ENCODE measurements at places on chromosomes 3 and 15.

- no peaks in the 10 kb centered on the region for H3K27me3 ChIP-seq
- no peak overlapping the region for H3K27ac ChIP-seq
- H3K4me3 ChIP-seq = no peak overlapping the region
Observed at GRCh38 chr3:105862217-105862616, 6.6 kb downstream of the CBLB start.

DNA sequence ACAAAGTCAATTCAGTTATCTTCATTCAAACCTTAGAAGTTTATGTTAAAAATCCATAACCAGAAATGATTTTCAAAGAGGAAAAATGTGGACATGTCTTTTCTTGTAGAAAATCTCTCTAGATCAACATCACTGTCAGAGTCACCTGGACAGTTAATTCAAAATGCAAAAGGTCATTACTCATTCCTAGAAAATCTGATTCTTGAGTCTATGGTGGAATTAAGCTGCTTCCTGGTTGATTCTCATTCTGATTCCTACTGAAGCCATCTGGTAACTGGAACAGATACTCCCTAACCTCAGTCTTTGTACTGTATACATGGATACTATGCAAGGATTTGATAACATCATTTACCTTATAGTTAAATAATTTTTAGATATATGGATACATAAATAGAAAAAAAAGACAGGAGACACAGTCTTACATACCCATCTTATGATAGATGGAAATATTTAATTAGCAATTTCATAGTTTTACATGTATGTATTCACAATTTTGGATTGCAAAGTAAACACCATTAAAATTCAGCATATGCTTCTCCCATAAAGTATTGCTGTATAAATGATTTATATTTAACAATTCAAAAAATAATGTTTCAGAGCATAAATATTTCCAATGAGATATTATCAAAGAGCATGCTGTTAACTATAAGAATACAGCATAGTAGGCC lies 693.2 kb upstream of the CCDC54 start:
- no peak for DNase-seq
- H3K4me1 ChIP-seq = no peaks in the 10 kb centered on the region
- no peaks in the 10 kb centered on the region for H3K27me3 ChIP-seq
- H3K27ac ChIP-seq = no peak overlapping the region
- H3K4me3 ChIP-seq = no peak overlapping the region

DNA sequence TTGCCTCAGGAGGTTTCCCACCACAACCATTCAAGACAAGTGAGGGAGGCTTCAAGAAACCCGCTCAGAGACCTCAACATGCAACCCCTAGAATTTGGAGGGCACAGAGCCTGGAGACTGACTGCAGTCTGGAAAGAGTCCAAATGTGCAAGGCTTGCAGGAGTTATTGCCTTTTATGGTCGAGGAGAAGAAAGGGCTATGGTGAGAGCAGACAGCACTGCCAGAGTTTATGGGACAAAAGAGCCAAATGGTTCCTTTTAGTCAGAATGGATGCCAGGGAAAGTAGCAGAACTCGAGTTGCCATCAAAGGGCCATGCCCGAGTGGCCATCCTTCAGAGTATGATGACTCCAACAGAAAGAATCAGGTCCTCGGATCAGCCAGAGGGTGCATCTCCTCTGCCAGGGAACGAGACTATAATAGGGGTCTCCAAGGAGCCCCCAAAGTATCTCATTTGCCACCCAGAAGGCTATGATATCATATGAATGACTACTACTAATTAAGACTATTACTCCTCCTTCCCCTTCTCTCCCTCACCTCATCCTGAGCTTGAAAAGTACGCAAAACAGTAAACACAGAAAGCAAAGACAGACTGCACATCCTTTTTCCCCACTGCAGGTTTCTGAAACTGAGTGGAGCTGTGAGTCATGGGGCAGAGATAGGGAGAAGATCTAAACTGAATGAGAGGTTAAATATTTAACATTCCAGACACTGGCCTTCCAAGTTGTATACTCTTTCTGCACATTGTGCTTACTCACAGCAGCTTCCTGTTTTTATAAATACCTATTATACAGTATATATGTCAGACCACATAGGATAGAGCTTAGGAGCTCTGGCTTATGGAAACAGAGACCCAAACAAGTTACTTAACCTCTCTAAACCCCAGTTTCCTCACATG lies 33.9 kb upstream of the TMCO5A start:
- no peak overlapping the region for H3K27ac ChIP-seq
- H3K36me3 ChIP-seq = no peaks in the 10 kb centered on the region
- DNase-seq = no peak
- no peak overlapping the region for H3K4me3 ChIP-seq

DNA sequence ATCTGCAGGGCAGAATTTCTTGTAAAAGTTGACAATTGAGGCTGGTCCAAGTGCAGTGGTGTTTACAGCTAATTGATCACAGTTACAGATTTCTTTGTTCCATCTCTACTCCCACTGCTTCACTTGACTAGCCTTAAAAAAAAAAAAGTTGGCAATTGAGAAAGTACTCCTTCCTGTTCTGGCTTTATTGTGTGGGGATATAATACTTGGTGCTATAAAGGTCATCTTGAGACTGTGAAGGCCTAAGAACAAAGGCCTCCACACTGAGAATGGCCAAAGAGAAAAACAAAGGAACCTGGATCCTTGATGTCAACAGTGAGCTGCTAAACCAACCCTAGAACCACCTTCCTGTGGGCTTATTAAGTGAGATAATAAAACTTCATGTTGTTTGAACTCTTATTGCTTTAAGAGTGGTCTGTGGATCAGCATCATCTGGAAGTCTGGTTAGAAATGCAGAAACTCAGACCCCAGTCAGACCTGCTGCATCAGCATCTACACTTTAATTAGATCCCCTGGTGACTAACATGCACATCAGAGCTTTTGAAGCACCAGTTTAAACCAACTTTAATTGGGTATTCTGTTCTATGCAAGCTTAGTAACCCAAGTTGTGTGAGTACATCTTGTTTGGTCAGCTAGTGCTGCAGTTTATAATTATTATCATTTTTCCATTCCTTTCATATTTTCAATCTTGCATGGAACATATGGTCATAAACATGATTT lies 55.2 kb downstream of the TMOD3 start:
- H3K4me1 ChIP-seq = peaks cover 42% of the 10 kb centered on the region
- no peak for DNase-seq
- H3K4me3 ChIP-seq = no peak overlapping the region
- H3K36me3 ChIP-seq = peaks cover 5% of the 10 kb centered on the region
- no peaks in the 10 kb centered on the region for H3K27me3 ChIP-seq

DNA sequence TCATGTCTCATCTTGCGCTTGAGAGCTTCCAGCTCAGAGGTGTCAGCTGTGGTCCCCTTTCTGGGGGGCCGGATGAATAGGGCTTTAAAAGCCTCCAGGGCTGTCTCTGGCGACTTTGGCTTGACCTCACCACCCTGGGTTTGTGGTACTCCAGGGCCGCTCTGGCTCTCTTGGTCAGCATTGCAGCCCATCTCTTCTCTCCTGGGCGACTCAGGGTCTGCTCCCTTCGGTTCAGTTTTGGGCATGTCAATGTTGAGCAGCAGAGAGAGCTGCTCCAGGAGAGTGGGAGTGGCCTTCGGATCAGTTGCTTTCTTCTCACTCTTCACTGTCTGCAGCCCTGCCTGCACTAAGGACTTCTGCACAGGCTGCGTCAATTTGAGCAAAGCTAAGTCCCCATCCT lies 127.9 kb downstream of the FMN1 start:
- no peak overlapping the region for H3K27ac ChIP-seq
- no peak for DNase-seq
- H3K4me1 ChIP-seq = peaks cover 9% of the 10 kb centered on the region
- H3K4me3 ChIP-seq = no peak overlapping the region

DNA sequence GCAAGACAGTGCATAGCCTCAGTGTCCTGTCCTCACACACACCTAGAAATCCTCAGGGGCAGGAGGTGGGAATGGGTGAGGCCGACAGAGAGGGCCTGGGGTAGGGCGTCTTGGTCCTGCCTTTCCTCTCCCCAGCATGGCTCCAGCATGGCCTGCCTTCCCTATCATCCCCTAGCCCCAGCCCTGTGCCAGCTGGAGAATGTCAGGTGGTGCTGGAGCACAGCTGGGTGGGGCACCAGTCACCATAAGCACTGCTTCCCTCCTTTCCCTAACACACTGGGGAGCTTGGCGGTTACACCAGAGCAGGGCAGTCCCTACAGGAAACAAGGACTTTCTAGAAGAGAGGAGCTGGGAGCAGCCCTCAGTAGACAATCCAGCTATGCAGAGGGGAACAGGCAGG lies 236.8 kb downstream of the KLF13 start:
- no peak overlapping the region for H3K4me3 ChIP-seq
- no peaks in the 10 kb centered on the region for H3K36me3 ChIP-seq
- DNase-seq = no peak
- H3K27me3 ChIP-seq = no peaks in the 10 kb centered on the region
- no peaks in the 10 kb centered on the region for H3K4me1 ChIP-seq

GRCh38 chr3:39262846-39263245 lies 17.0 kb downstream of the CX3CR1 start:
- H3K27ac ChIP-seq = no peak overlapping the region
- H3K4me3 ChIP-seq = no peak overlapping the region
- H3K27me3 ChIP-seq = peaks cover 54% of the 10 kb centered on the region
- DNase-seq = no peak
- no peaks in the 10 kb centered on the region for H3K4me1 ChIP-seq

GRCh38 chr3:30286811-30287210 lies 319.6 kb upstream of the TGFBR2 start:
- H3K4me1 ChIP-seq = peaks cover 70% of the 10 kb centered on the region
- no peak overlapping the region for H3K27ac ChIP-seq
- H3K36me3 ChIP-seq = no peaks in the 10 kb centered on the region
- H3K4me3 ChIP-seq = no peak overlapping the region
- no peaks in the 10 kb centered on the region for H3K27me3 ChIP-seq

DNA sequence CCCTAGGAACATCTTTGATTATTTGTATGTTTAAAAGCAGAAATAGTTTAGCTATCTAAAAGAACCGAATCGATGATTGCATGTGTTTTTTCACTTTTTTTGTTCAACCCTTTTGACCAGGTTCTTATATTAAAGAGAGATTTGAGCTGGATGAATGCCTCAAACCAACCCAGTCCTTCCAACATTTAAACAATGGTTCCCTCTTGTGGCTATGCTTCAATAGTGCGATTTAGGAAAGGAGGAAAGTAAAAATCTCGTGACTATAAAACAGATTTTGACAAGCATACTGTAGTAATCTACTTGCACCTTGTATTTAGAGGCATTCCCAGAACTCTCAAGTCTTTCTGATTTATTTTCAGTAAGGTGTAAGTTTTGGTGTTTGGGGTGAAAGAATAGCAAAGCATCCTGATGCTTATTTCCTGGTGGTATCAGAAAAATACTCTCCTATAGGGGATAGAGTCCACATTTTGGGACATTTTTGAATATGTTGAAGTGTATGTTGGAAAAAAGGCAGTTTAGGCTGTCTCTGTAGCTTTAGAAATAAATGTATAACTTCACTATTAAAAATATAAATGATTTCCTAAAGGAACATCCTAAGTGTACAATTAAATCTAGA lies 159.6 kb upstream of the KCNH8 start:
- DNase-seq = no peak
- H3K4me3 ChIP-seq = no peak overlapping the region
- H3K36me3 ChIP-seq = no peaks in the 10 kb centered on the region
- no peaks in the 10 kb centered on the region for H3K4me1 ChIP-seq

DNA sequence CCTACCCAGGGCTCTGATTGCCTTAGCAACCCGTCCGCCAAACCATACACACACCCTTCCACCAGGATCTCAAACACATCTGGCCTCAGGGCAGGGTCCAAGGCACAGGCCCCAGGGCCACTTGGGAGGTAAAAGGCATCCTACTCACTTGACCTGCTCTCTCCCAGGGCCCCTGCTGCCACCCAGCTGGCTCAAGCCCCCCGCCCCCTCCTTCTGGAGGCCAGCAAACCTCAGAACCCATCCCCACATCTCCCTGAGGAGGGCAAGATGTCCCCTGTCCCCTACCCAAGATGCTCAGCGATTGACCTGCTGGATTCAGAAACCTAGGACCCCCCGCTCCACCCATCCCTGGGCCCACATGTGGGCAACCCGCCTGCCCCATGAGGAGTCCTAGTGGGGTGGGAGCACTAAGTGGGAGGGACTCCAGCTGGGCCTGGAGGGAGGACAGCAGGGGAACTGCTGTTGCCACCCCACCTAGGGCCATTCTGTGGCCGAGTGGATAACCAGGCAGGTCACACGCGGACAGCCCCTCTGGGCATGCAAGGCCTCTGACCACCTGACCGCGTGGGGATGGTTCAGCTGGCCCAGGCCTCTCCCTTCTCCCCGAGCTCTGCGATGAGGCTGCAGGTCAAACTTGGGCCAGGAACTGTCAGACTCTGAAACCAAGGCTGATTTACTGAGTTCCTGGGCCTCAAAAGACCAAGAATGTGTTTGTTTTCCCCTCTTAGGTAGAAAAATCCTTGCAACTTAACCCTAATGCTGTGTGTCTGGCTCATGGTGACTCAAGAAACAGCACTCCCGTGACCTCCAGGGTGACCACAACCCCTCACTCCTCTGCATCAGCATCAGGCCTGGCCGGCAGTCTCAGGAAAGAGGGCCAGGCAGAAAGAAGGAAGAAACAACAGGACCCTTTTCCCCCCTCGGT lies 4.2 kb downstream of the MFGE8 start:
- no peak overlapping the region for H3K4me3 ChIP-seq
- no peak for DNase-seq
- peaks cover 51% of the 10 kb centered on the region for H3K4me1 ChIP-seq

GRCh38 chr3:167520266-167521005 lies 46.6 kb upstream of the SERPINI2 start:
- H3K27me3 ChIP-seq = no peaks in the 10 kb centered on the region
- no peaks in the 10 kb centered on the region for H3K4me1 ChIP-seq
- H3K4me3 ChIP-seq = no peak overlapping the region
- no peak for DNase-seq

DNA sequence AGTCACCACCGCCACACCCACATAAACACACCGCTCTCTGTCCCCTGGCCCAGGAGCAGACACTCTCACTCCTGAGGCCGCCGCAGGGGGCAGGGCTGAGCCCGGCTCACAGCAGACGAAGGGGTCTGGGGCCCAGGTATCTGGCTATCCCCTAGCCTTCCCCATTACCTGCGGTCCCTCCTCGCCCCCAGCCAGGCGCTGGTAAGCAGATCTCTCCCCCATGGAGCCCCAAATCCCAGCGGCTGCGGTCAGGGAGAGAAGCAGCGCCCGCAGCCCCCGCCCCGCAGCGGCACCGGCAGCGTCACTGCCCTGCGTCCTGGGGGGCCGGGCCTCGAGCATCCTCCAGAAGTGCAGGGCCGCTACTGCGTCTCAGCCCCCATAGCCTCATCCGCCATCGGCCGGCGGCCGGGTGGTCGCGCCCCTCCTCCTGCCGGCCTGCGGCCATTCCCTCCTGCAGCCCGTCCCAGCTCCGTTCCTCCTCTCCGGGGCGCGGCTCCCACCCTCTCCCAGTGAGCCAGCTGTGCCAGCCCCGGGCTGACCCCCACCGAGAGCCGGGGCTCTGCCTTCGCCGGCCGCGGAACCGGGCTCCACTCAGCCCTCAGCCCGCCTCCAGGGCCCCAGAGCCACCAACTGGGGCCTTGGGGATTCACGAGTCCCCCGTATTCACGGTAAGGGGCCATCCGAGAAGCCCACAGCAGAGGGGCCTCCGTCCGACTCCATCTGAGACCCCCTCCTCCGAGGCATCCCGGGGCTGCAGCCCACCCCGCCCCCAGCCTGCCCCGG lies 13.1 kb downstream of the TNK2 start:
- peak; percentile 37 for DNase-seq
- H3K27me3 ChIP-seq = no peaks in the 10 kb centered on the region
- no peaks in the 10 kb centered on the region for H3K36me3 ChIP-seq
- peak overlapping the region; percentile 84 for H3K27ac ChIP-seq
- peak overlapping the region; percentile 76 for H3K4me3 ChIP-seq

GRCh38 chr3:2929574-2929973 lies 180.6 kb downstream of the IL5RA start:
- no peak overlapping the region for H3K27ac ChIP-seq
- H3K4me3 ChIP-seq = no peak overlapping the region
- no peaks in the 10 kb centered on the region for H3K27me3 ChIP-seq
- DNase-seq = no peak
- H3K4me1 ChIP-seq = no peaks in the 10 kb centered on the region
- H3K36me3 ChIP-seq = no peaks in the 10 kb centered on the region
